ENCODE measurements at places on chromosomes 4 and X.

DNA sequence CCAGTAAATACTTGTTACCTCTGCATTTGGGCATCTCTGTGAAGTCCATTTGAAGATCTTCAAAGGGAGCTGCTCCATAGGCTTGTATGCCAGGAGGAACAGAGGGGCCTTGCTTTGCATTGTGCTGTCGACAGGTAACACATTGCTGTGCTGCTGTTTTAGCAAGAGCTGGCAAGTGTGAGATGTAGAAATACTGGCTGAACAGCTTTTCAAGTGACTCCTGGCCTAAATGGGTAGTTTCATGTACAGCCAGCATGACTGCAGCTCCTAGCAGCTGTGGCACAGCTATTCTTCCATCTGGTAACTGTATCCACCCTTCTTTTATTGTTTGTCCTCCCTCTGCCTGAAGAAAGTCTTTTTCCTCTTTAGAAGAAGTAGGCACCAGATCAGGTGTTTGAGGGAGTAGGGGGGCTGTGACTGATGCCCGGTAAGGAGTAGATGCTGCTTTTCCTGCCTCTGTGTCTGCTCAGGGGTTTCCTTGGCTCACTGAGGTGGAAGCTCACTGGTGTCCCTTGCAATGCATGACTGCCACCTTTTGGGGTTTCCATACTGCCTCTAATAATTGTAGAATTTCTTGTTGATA, 965.3 kb downstream of the CCSER1 start:
- no peak for DNase-seq

DNA sequence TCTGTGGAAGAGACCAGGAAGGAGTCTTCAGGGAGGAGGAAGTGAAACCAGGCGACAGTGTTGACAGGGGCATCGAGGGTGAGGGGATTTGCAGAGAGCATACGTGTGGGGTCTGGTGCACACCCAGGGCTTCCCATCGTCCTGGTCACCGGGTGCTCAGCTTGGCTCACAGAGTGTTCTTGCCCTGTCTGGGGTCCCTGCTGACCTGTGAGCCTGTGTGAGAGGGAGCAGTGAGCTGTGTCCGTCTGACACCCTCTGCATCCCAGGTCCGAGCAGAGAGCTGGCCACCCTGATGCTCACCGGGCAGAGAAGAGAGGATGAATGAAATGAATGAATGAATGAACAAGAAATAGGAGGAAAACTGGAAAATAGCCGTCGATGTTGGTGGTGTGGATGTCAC, 46.5 kb downstream of the CPZ start:
- DNase-seq, result no peak

GRCh38 chr4:140090215-140090731, 63.7 kb downstream of the MAML3 start:
- DNase-seq, result no peak

DNA sequence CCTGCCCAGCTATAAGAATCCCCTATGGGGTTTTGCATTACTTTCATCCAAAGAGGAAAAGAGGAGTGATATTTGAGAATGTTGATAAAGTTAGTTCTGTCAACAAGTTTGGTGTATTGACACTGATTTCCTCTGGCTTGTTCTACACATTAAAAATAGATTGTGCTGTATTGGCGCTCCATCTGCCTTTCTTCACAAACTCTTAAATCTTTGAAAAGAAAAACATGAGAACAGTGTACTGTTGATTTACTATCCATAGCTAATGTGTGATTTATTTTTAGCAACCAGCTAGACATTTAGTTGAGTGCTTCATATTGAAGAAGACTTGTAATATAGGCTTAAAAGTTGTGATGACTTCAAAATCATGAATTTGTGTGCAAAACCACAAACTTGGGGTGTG, 261.2 kb upstream of the ANKRD50 start:
- DNase-seq, result no peak

- DNase-seq, result no peak
Measured at GRCh38 chrX:9357518-9358114, 107.2 kb upstream of the TBL1X start.

- DNase-seq, result no peak
Measured at GRCh38 chr4:84849051-84849640, 117.3 kb downstream of the WDFY3 start.

DNA sequence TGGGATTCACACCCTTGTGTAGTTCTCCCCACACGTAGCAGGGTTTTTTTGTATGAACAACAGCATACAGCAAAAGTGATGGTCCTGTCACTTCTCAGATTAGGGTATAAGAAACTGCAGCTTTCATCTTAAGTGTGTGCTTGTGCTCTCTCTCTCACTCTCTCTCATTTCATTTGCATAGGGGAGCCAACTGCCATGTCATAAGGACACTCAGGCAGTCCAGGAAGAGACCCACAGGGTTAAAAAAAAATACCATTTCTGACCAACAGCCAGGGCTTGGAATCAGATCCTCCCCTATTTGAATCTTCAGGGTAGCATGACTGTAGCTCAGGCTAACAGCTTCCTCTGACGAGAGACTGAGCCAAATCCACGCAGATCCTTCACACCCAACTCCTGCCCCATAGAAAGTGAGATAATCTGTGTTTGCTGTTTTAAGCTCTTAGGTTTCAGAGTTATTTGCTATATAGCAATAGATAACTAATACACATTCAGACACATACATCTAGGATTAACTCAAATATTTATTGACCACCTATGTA, 331.2 kb downstream of the PAPSS1 start:
- no peak for DNase-seq

DNA sequence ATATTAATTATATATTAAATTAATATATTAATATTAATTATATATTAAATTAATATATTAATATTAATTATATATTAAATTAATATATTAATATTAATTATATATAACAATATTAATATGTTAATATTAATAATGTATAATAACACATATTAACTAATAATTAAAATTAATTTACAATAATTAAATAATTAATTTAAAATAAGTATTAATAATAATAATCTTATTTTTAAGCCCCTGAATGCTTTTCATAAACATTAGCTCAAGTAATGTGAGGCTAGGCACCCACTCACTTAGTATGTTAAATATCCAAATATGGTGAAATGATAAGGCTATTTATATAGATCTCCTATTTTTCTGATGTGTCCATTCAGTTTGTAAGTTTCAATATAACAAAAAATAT, 26.9 kb downstream of the NKX6-1 start:
- DNase-seq, result no peak

- peak; percentile 74 for DNase-seq
Measured at GRCh38 chrX:40172401-40173142, 74.8 kb upstream of the BCOR start.

- DNase-seq, result no peak
Measured at GRCh38 chr4:141416677-141417363, 196.1 kb downstream of the ZNF330 start.

DNA sequence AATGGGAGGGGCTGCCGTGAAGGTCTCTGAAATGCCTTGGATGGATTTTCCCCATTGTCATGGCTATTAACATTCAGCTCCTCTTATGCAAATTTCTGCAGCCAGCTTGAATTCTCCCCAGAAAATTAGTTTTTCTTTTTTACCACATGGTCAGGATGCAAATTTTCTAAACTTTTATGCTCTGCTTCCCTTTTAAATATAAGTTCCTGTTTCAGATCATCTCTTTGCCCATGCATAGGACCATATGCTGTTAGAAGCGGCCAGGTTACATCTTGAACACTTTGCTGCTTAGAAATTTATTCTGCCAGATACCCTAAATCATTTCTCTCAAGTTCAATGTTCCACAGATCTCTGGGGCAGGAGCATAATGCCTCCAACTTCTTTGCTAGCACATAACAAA, 13.8 kb upstream of the CLDN34 start:
- no peak for DNase-seq

DNA sequence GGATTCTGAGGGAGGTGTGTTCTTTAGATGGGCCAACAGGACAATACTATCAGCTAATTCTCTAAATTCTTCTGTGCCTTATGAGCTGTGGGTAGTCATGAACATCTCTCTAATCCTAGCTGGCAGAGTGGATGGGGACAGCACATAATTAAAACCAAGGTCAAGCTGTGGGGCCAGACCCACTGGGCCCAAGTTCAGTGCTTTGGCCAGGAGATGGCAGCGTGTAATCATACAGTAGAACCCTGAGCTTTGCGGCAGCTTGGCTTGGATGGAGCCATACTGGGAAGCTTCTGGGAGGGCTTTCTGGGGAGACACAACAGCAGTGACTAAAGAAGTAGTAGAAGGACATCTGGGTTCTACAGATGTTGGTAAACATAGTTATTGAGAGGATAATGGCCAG, 140.3 kb upstream of the CXCL13 start:
- DNase-seq, result no peak

DNA sequence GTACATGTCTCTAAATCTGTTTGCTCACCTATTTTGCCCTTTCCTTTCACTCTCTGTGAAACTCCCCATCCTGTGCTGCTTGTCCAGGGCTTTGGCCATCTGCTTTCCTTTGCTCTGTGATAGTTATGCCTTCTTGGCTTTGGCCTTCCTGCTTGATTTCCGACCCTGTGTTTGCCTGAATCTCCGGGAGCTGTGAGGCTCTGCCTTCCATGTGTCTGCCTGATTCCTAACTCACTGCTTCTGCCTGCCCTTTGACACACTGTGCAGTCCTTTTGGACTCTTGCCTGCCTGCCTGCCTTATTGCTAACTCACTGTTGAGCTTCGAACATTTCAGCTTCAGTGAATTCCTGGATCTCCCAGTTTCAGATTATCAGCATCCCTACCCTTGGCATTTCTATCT, 143.1 kb downstream of the C4orf33 start:
- DNase-seq, result peak; percentile 20

DNA sequence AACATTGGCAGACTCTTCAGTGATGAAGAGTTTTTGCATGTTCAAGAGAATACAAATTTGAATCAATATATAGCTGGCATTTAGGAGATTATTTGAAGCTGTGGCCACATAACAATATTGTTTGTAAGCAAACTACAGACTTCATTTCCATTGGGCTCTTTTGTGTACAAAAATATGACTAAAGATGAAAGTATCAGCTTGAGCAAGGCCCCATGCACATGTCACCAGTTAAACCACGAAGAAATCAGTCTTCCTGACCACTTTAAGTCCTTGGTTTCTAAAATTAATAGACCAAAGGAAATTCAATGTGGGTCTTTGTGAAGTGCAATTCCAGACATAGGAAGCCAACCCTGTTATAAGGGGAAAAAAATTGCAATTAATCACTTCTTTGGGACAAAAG, 1664.6 kb upstream of the ADGRL3 start:
- no peak for DNase-seq

DNA sequence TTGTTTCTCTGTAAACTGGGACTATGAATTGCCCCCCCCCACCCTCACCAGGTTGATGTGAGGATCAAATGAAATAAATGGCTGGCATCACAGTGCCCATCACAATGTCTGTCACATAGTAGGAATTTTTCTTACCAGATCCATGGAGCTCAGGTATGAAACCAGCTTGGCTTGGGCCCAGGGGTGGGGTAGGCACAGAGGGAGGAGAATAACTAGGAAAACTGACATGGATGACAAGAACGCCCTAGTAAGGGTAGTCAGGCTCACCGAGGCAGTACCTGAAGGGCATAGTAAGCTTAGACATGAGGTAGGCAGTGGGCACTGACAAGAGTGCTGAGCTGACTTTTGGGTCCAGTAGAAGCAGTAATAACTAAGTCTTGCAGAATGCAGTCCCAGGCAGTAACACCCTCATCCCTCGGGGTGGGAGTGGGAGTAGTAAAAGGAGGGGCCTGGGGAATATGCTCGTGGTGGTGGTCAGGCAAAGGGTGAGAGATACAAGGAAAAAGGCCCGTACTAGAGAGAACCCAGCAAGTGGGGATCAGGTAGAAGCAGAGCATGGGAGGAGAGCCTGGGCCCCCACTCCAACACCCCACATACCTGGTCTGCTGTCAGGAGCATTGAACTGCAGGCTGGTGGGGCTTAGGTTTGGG, 155.9 kb upstream of the PJA1 start:
- no peak for DNase-seq

GRCh38 chr4:33029976-33030375, 2309.8 kb downstream of the PCDH7 start:
- DNase-seq, result no peak

- no peak for DNase-seq
Measured at GRCh38 chr4:134499074-134499473, 297.5 kb upstream of the PABPC4L start.

- DNase-seq, result no peak
Measured at GRCh38 chrX:9282325-9282724, 182.5 kb upstream of the TBL1X start.

- DNase-seq, result peak; percentile 73
Measured at GRCh38 chr4:1547856-1548826, 136.0 kb downstream of the FAM53A start.

DNA sequence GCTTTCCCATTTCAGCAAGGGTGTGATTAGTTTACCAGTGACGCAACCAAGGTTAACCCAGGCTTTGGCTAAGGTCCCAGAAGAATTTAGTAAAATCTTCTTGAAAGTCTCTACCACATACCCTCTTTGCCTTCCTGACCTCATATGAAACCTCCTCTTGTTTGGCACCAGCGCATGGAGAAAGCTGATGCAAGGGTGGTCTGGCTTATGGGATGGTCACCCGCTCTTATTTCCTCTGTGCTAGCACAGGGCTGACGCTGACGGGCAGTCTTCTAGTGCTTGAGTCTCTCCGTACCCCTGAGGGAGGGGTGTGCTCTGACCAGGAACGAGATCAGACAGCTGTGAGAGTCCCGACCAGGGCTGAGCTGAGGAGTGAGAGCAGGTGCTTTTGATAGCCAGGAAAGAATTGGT, 137.6 kb downstream of the TENM3 start:
- peak; percentile 76 for DNase-seq

DNA sequence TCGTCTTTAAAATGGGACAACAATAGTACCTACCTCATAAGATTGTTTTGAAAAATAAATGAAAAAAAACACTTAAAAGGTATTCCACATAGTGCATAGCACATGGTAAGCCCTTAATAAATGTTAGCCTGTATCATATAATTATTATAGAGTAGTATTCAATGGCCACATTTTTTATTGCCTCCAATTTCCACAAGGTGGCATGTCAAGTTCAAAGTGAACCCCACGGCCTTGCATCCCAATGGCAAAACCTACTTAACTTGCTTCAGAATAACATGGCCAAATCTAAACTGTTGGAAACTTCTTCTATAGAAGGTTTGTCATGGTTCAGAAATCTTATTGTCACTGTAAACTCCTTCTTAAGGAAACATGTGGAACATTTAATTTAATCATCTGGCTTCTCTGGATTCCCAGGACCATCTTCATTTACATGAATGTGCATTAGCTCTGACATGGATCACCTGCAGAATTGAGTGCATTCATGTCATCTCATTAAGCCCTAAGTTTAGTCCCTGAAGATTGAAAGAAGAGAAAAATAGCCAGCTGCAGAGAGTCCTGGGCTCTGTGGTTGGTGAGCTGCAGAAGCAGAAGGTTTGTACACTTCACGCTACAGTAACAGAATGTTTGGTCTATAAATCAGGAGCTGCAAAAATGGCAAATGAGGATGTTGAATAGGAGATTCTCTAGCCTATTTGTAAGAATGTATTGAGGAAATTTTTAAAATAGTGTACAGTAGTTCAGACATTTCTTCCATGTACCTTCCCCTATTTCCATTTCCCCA, 61.0 kb downstream of the ANXA3 start:
- DNase-seq, result no peak

GRCh38 chr4:143443728-143444127, 69.8 kb upstream of the SMARCA5 start:
- no peak for DNase-seq
